ENCODE measurements at places on chromosomes 5 and 9. TPM values are rescaled to one million over a fixed set of nuclear protein-coding genes. Genes with fewer than 3 reads are reported as not detected.

PCDHGA11 gene
- total RNA-seq = 3.4 TPM

DNA sequence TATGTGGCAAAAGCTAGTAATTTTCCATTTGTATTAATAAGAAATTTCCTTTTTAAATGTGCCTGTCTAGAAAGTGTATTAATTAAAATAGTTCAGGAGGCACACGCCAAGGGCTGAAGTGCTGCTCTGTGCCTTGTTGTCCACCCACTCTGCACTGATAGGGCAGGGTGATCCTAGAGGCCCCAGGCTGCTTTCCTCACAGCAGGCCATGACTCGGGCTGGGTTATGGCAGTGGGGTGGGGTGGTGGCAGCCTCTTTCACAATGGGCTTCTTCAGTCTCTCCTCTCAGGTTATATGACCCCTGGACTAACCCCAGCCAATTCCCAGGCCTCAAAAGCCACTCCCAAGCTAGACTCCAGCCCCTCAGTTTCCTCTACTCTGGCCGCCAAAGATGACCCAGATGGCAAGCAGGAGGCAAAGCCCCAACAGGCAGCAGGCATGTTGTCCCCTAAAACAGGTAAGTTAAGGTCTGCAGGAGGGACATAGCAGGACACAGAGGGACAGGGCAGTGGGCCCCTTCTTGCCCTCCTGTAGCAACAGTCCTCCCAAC, 19.5 kb downstream of the CD74 start:
- no peak for DNase-seq

DNA sequence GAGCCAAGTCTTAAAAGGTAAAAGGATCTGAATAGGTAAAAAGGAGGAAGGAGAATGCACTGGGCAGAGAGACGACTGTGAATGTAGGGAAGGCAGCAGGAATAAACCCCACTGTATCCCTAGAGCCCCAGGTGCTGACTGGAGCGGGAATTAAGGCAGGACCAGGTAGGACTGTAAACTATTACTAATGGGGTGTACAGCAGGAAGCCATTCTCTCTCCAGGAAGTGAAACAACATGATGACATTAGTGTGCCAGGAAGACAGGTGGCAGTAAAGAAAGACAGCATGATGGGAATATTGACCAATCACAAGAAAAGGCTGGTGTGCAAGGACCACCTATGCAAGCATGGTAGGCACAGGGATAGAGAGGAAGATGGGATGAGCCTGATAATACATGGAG, 433.0 kb downstream of the DNAH5 start:
- DNase-seq = no peak

C9orf153 gene
- total RNA-seq = 0.18 TPM

- no peak for DNase-seq
Measured at GRCh38 chr9:123350590-123351310, 5.2 kb upstream of the CRB2 start.

All from GM12878 (cell line).